ENCODE measurements at places on chromosomes 5 and 9.

DNA sequence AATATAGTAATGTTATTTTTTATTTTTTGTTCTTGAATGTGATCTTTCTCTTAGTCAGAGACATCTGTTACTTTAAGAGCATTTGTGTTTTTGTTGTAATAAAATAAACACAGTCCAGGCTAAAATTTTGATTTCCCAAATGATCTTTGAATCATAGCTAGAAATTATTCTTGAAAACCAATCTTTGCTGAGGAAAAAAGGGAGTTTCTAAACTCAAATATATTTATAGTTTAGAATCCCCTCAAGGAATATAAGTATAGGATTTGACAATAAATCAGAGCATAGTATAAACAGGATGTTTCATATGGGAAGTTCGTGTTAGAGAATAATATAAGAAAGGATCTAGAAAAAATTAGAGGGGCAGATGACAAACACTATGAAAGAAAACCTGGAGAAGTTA, 118.8 kb upstream of the ADAMTS19 start:
- no peak for DNase-seq

DNA sequence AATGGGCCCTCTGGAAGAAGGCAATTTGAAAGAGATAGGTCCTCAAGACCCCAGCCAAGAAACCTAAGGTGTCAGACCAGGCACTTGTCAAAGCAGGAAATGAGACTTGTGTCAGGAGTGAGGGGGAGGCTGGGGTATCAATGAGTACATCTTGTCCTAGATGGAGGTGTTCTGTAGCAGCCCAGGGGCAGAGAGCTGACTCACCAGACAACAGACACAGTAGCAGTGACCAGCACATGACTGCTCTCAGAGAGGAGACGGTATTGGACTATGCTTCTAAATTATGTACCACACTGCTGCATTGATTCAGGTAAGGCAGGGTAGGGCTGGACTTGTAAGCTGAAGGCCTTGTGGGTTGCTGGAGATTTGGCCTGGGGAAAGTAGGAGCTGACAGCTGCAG, 551.2 kb upstream of the KLF4 start:
- no peak for DNase-seq

- DNase-seq = peak; percentile 74
Observed at GRCh38 chr9:68927165-68927564, 86.7 kb downstream of the PRKACG start.

- no peak for DNase-seq
Observed at GRCh38 chr5:107464416-107464815, 206.3 kb downstream of the EFNA5 start.

DNA sequence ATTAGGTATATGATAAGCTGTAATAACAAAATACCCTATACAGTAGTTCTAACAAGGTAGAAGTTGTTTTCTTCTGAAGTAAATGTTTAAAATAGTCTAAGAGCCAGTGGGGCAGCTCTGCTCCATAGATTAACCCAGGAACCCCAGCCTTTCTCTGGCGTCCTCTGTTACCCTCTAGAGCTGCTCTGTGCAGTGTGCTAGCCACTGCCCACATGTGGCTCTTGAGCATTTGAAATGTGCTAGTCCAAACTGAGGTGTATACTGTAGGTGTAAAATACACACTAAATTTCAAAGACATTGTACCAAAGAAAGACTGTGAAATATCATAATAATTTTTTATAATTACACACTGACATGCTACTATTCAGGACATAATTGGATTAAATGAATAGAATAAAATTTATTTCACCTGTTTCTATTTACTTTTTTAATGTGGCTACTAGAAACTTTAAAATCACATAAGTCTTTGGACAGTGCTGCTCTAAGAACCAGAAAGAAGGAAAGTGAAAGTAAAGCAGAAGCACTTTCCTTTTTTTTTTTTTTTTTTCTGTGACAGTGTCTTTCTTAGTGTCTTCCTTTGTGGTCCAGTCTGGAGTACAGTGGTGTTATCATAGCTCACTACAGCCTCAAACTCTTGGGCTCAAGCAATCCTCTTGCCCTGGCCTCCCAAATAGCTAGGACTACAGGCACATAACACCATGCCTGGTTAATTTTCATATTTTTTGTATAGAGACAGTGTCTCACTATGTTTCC, 39.3 kb downstream of the RAI14 start:
- peak; percentile 27 for DNase-seq
